ENCODE measurements at places on chromosomes 1 and 21.

DNA sequence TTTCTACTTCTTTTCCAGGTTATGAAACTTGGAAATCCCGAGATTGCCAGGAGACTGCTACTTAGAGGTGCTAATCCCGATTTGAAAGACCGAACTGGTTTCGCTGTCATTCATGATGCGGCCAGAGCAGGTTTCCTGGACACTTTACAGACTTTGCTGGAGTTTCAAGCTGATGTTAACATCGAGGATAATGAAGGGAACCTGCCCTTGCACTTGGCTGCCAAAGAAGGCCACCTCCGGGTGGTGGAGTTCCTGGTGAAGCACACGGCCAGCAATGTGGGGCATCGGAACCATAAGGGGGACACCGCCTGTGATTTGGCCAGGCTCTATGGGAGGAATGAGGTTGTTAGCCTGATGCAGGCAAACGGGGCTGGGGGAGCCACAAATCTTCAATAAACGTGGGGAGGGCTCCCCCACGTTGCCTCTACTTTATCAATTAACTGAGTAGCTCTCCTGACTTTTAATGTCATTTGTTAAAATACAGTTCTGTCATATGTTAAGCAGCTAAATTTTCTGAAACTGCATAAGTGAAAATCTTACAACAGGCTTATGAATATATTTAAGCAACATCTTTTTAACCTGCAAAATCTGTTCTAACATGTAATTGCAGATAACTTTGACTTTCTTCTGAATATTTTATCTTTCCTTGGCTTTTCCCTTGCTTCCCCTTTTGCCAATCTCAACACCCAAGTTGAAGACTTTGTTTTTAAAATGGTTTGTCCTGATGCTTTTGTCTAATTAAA, 4.0 kb downstream of the CDKN2C start:
- DNase-seq = no peak

DNA sequence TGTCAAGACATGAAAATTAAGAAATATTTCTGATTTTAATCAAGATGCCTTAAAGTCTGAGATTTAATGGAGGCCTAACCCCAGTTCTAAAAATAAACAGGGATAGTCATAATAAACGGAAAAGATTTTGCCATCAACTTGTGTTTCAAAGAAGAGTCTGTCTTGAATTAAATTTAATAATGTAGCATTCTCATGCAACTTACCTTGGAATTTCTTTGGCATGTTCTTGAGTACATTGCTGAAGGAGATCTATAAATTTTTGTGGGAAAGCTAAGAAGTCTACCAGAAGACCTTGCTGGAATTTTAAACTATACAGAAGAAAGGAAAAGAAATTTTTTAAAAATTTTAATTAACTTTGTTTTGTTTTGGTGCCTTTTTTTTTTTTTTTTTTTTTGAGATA, 10.6 kb downstream of the SASS6 start:
- no peak for DNase-seq

GRCh38 chr1:228751360-228752098, 16.2 kb downstream of the RHOU start:
- no peak for DNase-seq

DNA sequence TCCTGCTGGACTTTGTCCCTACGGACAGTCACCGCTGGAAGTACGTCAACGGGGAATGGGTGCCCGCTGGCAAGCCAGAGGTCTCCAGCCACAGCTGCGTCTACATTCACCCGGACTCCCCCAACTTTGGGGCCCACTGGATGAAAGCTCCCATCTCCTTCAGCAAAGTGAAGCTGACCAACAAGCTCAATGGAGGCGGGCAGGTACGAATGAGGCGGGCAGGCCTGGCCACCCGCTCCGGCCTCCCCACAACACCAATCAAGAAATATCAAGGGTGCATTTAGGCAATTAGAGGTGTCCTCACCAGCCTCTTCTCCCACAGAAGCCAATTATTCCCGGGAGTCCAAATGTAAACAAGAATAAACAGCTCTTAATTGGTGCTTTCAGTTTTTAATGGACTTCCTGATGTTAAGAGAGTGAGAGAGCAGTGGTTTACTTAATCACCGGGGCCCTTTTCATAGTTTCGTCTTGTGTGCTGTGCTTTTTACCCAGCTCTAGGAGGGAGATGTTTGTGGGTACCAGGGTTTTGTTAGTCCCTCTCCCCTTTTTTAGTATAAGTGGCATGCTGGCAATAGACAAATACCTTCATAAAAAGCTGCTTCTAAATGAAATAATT, 10.7 kb downstream of the TBX19 start:
- DNase-seq = no peak

GRCh38 chr1:117770981-117771531, 158.4 kb downstream of the GDAP2 start:
- no peak for DNase-seq

- DNase-seq = no peak
These were observed 185.6 kb upstream of the NRIP1 start for GRCh38 chr21:15250384-15250783.

DNA sequence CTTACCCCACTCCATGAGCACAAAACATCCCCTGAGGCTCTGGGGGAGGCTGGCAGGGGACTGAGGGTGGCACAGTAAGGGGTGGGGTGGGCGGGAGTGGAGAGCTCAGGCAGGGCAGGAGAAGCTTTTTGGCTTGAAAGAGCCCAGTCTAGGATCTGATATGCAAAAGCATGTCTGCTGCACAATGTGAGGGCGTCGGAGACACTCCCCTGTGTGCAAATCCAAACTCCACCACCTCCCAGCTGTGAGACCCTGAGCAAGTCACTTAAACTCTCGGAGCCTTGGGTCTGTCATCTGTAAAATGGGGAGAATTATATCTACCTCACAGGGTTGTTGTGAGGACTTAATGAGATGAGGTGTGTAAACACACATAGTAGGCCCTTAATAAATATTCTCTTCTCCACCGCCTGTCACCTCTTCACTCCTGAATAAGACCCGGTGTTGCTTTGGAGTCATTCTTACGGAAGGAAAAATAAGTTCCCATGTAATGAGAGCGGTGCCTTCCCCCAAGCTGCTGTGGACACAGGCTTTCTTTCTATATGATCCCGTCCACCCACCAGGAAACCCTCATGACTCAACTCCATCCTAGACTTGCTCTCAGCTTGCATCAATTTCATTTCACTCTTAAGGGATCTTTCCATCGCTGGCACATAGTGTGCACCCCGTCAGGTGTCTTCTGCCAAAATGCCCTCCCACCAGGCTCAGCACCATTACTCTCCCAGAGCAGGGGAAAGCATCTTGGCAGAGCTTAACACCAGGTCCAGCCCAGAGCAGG, 12.5 kb downstream of the KCNN3 start:
- no peak for DNase-seq

- no peak for DNase-seq
These were observed 35.4 kb downstream of the IGSF21 start for GRCh38 chr1:18142969-18143368.

- DNase-seq = no peak
These were observed 41.2 kb downstream of the OPRD1 start for GRCh38 chr1:28853093-28853742.

DNA sequence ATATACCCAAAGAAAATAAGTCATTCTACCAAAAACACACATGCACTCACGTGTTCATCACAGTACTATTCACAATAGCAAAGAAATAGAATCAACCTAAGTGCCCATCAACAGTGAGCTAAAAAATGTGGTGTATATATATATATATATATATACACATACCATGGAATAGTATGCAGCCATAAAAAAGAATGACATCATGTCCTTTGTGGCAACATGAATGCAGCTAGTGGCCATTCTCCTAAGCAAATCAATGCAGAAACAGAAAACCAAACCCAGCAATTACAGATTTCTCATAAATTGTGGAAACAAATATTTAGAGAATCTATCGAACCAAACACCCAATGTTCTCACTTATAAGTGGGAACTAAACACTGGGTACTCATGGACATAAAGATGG, 585.7 kb downstream of the SMYD3 start:
- DNase-seq = no peak

- no peak for DNase-seq
These were observed 772 bp downstream of the ADAM15 start for GRCh38 chr1:155051777-155052398.

- DNase-seq = no peak
These were observed 8.7 kb downstream of the PADI2 start for GRCh38 chr1:17110555-17110926.

DNA sequence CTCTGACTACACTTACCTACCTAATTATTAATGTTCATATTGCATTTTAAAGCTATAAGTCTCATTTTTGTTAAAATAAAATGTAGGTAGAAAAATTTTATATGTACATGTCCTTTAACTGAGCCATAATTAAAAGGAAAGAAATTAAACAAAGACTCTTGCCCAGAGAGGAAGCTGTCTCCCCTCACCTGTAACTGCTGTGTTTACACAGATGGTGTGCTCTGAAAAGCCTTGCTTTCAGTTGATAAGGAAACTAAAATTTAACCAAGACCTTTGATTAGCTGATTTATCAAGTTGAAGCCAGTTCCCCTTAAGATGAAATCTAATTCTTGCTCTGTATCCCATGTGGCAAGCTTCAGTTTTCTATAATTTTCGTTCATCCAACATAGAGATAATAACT, 213.5 kb downstream of the LYPLAL1 start:
- no peak for DNase-seq

DNA sequence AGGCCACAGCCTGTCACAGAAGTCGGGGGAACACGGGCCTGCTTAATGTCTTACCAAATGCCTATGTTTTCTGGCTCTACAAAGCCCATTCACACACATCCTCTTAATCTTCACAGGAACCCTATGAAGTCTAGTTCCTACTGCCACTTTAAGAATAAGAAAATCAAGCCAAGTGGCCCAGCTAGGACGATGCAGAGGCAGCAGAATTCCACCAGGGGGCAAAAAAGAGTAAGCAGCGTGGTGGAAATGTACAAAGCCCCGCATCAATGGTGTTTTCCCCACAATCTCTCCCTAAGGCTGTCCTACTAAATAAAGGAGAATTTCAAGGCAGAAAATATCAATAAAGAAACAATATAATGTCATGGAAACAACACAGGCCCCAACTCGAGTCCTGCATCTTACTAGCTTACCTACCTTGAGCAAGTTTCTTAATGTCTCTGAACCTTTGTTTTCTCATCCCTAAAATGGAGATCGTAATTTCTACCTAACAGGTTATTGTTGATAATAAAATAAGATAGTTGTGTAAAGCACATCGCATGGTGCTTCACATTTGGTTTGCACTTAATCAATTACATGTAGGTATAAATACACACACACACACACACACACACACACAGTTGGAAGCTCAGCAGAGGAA, 21.4 kb downstream of the SEC16B start:
- DNase-seq = no peak

DNA sequence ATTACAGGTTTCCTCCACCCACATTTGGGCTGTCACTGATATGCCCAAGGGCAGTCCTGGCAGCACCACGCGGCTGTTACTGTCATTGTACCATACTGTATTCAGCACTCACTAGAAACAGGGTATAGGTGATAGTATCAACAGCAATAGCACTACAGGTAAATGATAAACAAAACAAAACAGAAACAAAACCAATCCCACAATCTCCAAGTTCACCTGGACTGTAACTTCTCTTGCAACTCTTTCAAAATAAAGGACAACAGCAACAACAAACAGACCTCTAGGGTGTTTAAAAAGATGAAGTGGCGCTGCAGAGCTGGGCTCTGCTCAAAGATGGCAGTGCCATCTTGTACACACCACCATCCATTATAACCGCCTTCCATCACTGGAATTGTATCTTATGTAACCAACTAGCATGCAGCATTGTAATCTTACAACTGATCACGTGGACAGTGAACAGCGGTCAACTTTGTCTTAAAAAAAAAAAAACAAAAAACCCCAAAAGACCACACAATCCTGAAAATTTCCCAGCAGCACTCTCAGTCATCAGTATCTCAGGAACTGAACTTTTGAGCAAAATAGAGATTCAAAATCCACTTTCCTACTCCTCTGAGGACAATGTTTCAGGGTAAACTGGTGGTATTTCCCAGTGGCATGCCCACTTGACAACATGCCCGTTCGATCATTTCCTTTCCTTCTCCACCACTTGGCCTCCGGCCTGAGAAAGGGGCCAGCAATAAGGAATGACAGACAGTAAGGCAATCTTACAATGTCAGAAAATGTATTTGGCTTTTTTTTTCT, 3.8 kb downstream of the IRF2BP2 start:
- no peak for DNase-seq

- no peak for DNase-seq
These were observed 352.4 kb downstream of the USP25 start for GRCh38 chr21:16082038-16082816.

- DNase-seq = no peak
These were observed 112.2 kb upstream of the MROH9 start for GRCh38 chr1:170823120-170823519.

GRCh38 chr1:206116873-206117150, 376 bp downstream of the AVPR1B start:
- no peak for DNase-seq

DNA sequence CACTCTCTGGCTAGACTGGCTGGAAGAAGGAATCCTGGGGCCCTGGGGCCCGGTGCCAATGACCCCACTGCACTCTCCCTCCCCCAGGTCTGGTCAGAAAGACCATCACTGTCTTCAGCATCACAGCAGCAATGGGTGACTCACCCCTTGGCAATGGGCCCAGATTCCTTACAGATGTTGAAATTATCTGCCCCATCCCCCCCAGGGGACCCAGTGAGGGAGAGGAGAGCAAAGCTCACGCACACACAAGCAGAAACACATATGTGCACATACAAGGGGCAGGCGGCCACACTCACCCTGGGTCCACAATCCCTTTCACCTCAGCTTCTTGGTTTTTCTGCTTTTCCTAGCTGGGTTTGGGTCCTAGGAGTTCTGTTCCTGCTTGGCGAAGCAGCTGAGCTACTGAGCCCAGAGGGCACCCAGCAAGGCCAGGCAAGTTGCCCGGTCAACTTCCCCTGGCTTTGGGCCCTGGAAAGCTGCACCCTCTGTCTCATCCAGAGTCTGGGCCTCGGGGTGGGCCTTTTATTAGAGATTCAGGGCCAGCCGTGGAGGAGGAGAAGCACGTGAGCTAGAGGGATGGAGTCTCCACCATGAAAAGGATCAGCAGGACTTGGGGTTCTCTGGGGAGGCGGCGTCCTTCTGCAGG, 2.6 kb downstream of the COL16A1 start:
- DNase-seq = peak; percentile 76

DNA sequence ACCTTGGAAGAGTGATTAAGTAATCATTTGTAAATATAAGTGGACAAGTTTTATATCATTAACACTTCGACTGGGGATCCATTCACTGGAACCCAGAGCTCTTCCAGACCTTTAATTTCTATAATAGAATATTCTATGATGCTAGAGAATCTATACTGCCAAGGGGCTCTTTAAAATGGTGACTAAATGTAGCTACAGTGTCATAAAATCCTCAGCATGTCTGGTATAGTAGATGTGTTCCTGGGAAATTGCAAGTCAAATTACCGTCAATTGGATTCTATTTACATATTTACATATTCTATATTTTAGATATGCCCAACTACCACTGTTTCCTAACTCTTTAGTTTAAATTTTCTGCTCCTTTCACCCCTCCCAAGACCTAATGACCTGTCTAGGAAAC, 30.7 kb upstream of the CCN1 start:
- DNase-seq = no peak

DNA sequence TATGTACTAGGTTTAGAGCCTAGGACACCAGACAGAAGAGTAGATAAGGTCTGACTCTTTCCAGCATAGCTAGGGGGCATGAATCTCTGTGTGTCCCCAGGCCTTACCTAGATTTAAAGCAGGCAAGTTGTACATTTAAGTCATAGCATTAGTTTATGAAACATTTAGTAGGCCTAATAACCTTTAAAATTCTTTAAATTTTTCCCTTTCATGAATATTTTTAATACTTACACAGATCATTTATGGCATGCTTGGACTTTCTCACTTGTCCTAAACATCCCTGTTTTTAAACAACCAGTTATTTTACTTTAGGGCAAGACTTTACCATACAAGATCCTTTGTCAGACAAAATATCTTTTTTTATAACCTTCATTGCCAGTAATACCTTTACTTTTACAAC, 258.4 kb upstream of the ZRANB2 start:
- DNase-seq = no peak

Measured in AG04449 (cell line).